Renal pelvis (tissue), 12 donors: ENCODE measurements at places on chromosomes 7 and 10. TPM values are rescaled to one million over a fixed set of nuclear protein-coding genes. Genes with fewer than 3 reads are reported as not detected.

DNA sequence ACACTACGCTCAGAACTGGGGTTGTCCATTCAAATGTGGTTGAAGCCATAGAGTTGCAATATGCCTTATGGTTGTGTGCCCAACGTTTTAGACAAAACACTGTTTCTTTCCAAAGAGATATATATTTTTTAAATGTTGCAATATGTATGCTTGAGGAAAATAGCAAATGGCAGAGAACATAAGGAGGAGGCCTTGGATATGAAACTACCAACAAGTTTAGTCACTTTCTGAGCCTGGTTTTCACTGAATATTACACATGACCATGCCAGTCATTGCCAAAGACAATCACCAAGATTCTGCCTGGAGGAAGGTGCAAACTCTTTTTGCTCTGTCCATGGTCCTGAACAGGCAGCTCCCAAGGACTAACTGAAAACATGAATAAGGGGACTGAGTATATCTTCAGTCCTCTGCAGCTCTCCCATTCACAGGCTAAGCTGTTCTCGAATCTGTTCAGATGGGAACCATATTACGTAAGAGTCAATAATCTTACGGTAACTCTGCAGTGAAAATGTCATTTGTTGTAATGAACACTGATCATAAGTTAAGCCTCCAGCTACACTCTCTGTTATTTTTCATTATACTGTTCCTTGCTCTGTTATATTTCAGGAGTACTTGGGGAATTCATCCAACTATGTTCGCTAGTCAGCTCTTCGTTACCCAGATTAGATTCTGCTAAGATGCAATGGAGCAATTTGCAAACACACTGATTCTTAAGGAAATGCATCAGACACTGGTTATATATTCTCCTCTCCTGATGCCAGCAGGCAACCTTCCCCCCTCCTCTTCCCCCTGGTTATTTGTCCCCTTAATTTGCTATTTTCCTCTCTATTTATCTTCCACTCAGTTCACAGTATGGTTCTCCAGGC is 90.7 kb upstream of the C1QL3 start:
- peak; percentile 52 for DNase-seq

DNA sequence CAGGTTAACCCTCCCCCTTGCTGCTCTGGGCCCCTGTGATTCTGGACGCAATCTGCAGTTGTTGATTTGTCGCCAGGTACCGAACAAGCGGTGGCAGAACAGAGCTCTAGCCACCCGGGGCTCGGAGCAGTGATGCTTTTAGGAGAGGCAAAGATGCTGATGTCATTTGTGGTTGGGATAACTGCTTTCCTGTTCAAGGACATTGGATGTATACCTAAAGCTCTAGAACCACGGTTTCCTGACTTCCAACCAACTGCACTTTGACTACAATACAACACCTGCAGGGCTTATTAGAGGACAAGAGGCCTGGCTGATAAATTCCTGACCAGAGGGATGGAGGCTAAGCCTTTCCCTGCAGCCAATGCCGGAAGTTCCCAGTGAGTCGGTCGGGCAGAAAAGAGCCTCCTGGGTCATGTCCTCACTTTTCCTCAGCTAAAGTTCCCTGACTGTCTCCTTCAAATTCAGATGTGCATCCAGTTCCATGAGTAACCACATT is 6.5 kb upstream of the RBM20 start:
- no peak for DNase-seq

- no peak for DNase-seq
Measured at GRCh38 chr7:157693071-157693520, 356.3 kb downstream of the DNAJB6 start.

DNA sequence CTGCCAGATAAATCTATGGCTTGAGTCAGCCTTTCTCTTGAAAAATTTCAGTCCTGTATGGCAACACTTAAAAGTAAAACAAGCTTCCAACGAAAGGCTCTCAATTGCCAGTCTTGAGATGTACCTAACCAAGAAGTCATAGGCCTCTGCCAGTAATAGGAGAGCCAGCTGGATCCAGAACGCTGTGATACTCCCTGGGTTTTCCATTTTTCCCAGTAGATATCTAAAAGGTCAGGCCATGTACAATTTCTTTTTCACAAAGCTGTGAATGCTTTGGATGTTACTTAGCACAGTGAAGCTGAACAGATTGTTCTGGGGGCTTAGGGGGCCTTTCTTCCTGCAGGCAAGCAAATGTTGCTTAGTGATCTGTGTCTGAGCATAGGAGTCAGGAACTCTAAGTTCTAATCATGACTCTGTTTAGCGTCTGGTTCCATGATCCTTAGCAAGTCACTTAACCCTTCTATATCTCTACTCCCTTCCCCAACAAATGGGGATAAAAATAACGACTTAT is 86.5 kb downstream of the ARMH3 start:
- no peak for DNase-seq

Gene INMT
- 1.5 TPM for polyA plus RNA-seq

GRCh38 chr7:100673942-100674410 is 436 bp downstream of the GNB2 start:
- no peak for DNase-seq

- DNase-seq, result no peak
Measured at GRCh38 chr7:107461938-107462533, 7.8 kb upstream of the GPR22 start.

GRCh38 chr10:124116771-124117510 is 23.5 kb upstream of the CHST15 start:
- DNase-seq, result no peak

Gene BHLHA15
- polyA plus RNA-seq, result not detected

GRCh38 chr10:96287392-96288105 is 16.2 kb upstream of the BLNK start:
- peak; percentile 85 for DNase-seq

- no peak for DNase-seq
Measured at GRCh38 chr7:23544913-23545354, 13.2 kb upstream of the TRA2A start.

Gene PON1
- 0.50 TPM for polyA plus RNA-seq

Gene MRPS17
- polyA plus RNA-seq, result 18.3 TPM

DNA sequence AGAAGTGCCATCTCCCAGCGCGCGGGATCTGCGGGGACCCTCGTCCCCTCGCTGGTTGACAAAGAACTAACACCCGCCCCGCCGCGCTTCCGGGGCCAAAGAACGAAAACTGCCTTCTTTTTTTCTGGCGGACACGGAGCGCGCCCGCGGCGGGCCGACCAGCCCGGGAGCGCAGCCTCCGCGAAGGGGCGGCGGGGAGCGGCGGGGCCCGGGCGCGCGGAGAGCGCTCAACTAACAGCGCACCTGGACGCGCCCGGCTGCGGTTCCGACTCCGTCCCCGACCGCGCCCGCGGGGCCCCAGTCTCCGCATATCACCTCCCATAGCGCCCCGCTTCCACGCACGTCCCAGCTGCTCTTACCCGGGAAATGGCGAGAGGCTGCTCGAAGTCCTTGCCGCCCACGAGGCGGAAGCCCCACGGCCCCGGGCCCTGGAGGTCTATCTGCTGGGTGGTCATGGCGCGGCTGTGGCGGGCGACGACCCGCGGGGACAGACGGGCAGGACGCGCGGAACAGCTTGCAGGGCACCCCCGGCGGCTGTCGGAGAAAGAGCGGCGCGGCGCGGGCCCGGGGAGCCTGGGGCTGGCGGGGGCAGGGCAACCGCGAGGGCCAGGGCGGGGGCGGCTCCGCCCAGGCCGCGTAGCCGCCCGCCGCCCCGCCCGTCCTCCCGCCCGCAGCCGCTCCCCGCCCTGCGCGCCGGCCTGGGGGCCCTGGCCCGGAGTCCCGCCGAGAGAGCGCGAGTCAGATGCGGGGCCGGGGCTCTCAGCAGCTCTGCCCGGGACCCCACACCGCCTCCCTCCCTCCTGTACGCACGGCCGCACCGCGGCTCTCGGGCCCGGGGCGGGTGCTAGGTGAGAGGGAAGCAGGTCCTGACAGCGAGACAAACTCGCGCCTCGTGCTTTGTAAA is at the start of gene PDLIM1:
TSS of gene PDLIM1 (minus strand) at position 543 of the 904 bp plus-strand sequence. CDS start at position 455, 88 bp downstream.
- no peak for DNase-seq

GRCh38 chr10:18312374-18313139 is 172.3 kb downstream of the CACNB2 start:
- peak; percentile 56 for DNase-seq

DNA sequence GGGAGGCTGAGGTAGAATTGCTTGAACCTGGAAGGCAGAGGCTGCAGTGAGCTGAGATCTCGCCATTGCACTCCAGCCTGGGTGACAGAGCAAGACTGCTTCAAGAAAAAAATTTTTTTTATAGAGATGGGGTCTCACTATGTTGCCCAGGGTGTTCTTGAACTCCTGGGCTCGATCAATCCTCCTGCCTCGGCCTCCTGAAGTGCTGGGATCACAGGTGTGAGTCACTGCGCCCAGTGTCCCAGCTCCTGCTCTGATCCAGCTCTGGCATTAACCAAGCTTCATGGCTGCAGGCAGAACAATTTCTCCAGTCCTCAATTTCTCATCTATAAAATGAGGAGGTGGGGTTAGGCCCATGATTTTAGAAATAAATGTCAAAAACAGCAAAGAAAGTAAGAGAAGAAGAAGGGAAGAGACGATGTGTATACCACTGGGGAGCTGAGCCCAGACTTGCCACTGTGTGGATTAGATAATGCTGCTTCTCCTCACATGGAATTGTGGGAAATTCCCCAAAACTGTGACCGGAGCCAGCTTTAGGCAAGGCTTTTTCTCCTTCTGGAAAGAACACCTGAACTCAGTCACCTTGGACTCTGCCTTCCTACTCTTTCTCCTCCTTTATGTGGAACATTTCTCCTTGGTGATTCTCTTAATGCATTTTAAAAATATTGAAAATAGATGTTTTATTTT is 25.5 kb downstream of the IL15RA start:
- no peak for DNase-seq

DNA sequence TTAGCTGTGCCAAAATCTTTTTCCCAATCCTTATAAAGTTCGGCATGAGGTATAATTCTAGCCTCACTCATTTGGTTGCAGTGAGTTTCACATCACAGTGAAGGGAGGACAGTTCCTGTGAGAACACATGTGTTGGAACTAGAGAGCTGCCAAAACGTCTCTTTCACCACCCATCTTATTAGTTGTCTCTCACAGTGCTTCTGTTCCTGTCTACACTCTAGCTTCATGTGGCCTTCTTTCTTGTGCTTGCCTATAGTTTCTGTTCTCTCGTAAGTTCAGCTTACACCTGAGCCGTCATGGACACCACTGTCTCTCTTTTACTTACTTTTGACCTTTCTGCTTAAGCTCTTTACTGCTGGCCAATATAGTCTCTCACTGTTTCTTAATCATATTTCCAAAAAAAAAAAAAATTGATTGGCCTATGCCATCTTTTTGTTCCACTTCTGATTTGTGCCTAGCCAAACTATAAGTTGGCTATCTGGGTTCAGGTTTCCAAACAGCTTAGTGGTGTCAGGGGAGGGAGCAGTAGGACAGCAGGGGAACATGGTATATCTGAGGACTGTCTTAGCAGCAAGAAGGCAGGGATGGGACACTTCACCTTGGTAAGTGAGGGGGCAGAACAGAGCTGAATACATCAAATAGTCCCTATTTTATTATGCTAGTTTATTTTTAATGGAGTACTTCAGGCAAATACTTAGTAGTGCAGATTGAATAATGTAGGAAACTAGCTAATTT is 38.0 kb downstream of the ZNRF2 start:
- no peak for DNase-seq

- no peak for DNase-seq
Measured at GRCh38 chr7:92785923-92786322, 50.5 kb downstream of the CDK6 start.
